T-cell (primary cell): ENCODE measurements at places on chromosomes 3 and 15.
A peak's percentile ranks its signal among the peaks of the same experiment; 100 is the strongest.

DNA sequence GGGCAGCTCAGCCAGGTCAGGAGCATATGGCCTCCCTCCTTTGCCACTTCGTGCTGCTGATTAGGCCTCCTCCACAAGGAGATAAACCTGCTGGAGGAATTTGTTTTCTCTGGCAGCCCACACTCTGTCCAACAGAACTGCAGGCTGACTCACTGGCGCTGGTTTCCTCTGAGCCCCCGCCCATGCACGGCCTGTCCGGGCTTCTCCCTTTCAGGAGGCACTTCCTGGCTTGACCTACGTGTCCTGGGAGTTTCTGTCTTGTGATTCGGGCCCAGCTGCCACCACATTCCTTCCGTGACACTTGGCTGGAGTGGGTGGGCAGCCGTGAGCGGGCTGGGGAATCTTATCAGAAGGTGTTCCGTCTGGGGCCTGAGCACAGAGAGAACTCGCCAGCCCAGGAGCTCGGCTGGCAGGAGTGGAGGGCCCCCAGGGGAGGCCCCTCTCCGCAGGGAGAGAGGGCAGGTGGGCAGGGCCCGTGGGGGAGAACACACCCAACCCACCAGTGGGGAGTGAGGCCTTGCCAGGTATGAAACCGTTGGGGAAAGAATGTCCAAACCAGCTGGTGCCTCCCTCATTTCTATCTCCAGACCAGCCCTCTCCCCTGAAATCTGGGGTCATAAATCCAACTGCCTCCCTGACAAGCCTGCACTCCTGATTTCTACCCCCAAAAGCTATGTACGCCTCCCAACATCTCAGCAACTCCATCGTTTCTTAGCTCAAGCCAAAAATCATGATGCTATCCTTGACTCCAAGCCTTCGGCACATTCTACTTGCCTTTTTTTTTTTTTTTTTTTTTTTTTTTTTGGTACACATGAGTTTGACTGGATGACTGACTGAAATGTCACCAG, 110.6 kb upstream of the MEF2A start:
- no peaks in the 10 kb centered on the region for H3K27me3 ChIP-seq
- DNase-seq, result no peak
- H3K4me3 ChIP-seq, result no peak overlapping the region
- H3K4me1 ChIP-seq, result peaks cover 35% of the 10 kb centered on the region
- H3K36me3 ChIP-seq, result no peaks in the 10 kb centered on the region

DNA sequence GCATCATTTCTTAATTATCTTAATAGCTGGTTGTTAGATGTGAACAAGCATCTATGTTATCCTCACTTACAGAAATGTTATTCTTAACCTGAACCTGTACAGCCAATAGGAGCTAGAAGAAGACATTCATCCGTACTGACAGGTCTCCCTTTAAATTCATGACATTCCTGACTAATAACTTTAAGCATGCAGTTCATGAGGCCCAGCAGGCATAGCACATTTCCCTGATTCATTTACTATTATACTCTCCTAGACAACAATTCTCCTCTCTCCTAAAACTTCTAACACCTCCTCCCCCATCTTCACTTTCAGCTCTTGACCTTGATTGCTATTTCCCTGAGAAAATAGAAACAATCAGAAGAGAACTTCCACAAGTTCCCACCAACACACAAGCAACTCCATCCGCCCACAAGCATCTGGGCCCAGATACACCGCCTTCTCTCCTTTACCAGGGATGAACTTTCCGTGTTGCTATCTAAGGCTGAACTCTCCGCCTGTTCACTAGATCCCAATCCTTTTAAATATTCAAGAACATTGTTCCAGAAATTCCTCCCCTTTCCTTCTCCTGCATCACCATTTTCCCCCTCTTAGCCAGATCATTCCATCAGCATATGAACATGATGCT, 62.9 kb upstream of the SPRED1 start:
- peaks cover under 1% of the 10 kb centered on the region for H3K27me3 ChIP-seq
- no peak for DNase-seq
- no peak overlapping the region for H3K4me3 ChIP-seq
- H3K36me3 ChIP-seq, result no peaks in the 10 kb centered on the region
- no peak overlapping the region for H3K27ac ChIP-seq

GRCh38 chr3:141239511-141240281, 8.1 kb downstream of the PXYLP1 start:
- peaks cover 30% of the 10 kb centered on the region for H3K4me1 ChIP-seq
- DNase-seq, result no peak

GRCh38 chr3:188534633-188535032, 380.7 kb downstream of the LPP start:
- no peaks in the 10 kb centered on the region for H3K27me3 ChIP-seq
- H3K27ac ChIP-seq, result no peak overlapping the region
- H3K4me3 ChIP-seq, result no peak overlapping the region
- no peak for DNase-seq
- no peaks in the 10 kb centered on the region for H3K36me3 ChIP-seq

GRCh38 chr15:33492434-33493052, 181.8 kb downstream of the RYR3 start:
- H3K4me1 ChIP-seq, result no peaks in the 10 kb centered on the region
- no peak overlapping the region for H3K27ac ChIP-seq
- no peak for DNase-seq
- no peaks in the 10 kb centered on the region for H3K36me3 ChIP-seq
- no peak overlapping the region for H3K4me3 ChIP-seq

DNA sequence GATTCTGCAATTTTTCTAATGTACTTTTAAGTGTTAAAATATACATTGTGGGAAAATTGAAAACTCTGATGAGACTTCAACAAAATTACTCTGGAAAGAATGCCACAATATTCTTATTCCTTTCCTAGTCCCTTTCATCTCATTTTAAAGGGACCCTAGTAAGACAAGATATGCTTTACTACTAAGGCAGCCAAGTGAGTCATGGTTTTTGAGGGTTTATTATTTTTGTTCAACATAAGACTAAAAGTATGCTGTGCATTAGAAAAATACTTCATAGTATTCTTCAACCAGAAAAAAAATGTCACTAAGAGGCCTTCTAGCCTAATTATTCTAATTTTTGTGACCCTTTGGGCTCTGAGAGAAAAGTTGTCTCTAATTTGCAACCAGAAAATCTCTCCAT, 7.4 kb downstream of the IL12A start:
- no peak overlapping the region for H3K27ac ChIP-seq
- no peak for DNase-seq
- no peak overlapping the region for H3K4me3 ChIP-seq
- no peaks in the 10 kb centered on the region for H3K4me1 ChIP-seq
- no peaks in the 10 kb centered on the region for H3K27me3 ChIP-seq
- no peaks in the 10 kb centered on the region for H3K36me3 ChIP-seq

- no peak overlapping the region for H3K27ac ChIP-seq
- no peaks in the 10 kb centered on the region for H3K36me3 ChIP-seq
- DNase-seq, result no peak
- no peaks in the 10 kb centered on the region for H3K27me3 ChIP-seq
These were observed 88.3 kb upstream of the ADAMTSL3 start for GRCh38 chr15:83565553-83566159.

DNA sequence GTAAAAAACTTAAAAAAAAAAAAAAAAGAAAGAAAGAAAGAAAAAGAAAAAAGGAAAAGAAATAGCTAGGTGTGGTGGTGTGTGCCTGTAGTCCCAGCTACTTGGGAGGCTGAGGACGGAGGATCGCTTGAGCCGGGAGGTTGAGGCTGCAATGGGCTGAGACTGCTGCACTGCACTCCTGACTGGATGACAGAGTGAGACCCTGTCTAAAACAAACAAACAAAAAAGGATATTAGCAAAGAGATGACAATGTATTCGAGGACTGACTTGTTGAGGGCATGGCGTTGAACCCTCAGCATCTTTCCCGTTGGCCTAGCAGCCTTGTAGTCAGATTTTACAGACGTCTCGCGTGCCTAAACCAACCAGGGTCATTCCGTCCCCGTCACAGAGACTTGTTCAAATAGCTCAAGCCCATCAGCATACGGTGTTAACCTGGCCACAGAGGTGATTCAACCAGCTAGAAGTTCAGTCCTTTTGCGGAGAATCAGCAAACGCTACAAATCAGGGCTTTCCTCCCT, 528 bp upstream of the NIT2 start:
- no peaks in the 10 kb centered on the region for H3K27me3 ChIP-seq
- H3K4me1 ChIP-seq, result peaks cover 3% of the 10 kb centered on the region
- H3K4me3 ChIP-seq, result peak overlapping the region; percentile 59
- DNase-seq, result no peak

GRCh38 chr3:148999806-149000205, 8.5 kb downstream of the GYG1 start:
- peaks cover 36% of the 10 kb centered on the region for H3K36me3 ChIP-seq
- H3K4me3 ChIP-seq, result no peak overlapping the region
- DNase-seq, result no peak
- H3K27me3 ChIP-seq, result no peaks in the 10 kb centered on the region
- peaks cover 9% of the 10 kb centered on the region for H3K4me1 ChIP-seq
- peak overlapping the region; percentile 57 for H3K27ac ChIP-seq

DNA sequence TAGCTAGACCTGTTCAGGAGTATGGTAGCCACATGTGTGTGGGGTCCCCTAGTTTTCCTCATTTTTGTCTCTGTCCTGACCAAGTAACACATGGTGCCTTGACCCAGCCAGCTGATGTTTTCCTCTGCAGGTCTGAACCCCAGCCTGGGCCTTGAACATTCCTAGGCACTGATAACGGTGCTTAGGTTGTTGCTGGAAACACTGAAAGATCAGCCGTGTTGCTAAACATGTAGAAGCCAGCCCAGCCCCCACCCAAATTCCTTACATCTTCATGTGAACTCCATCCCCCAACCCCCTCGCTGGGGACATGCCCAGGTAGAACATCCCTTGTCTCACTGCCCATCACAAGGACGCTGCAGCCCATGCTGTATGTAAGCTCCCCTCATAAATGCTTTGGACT, 18.7 kb downstream of the RTP3 start:
- H3K4me3 ChIP-seq, result no peak overlapping the region
- H3K4me1 ChIP-seq, result no peaks in the 10 kb centered on the region
- DNase-seq, result no peak
- H3K27me3 ChIP-seq, result no peaks in the 10 kb centered on the region
- no peaks in the 10 kb centered on the region for H3K36me3 ChIP-seq
- no peak overlapping the region for H3K27ac ChIP-seq

DNA sequence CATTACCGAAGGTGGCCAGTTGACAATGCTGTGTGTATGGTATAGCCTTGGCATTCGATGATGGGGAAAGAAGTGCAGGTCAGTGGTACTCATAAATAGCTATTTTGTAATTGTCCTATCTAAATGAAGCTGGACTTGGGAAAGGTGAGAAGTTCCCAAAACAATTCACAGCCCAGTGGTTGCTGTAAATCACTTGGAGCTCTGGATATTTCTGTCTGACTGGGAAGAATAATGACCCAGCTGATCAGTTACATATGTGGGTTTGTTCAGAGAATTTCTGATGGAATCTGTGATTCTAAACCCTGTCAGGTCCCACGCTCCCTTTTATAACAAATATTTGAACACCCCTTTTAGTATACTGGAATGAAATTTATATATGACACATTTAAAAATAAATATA, 133.9 kb upstream of the PFN2 start:
- peaks cover 4% of the 10 kb centered on the region for H3K4me1 ChIP-seq
- no peaks in the 10 kb centered on the region for H3K36me3 ChIP-seq
- H3K27ac ChIP-seq, result no peak overlapping the region
- H3K27me3 ChIP-seq, result no peaks in the 10 kb centered on the region
- no peak overlapping the region for H3K4me3 ChIP-seq
